ENCODE measurements at places on chromosomes 7 and 10.
A peak's percentile ranks its signal among the peaks of the same experiment; 100 is the strongest.

DNA sequence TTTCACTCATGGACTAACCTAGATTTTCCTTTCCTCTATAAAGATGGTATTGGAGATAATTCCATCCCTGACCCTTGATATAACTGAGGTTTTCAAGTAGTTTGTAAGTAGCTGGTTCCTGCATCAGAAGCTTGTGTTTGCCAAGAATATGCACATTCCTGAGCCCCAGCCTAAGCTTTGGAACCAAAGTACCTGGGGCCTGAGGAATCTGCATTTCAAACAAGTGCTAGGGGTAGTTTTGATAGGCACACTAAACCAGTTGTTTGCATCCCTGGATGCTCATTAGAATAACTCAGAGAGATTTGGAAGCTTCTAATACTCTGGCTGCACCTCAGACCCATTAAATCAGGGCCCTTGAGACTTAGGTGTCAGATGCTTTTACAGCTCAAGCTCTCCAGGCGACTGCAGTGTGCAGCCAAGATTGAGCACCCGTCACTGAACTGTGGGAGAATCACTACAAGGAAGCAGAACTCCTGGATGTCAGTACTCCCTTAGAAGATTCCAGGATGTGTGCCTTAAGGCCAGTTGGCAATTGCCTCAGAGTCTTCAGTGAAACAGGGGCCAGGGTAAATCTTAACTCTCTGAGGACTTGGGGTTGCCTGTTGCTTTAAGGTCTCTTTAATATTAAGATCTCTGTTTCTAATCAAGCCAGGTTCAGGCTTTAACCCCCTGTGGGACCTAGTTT lies 565.0 kb downstream of the REEP3 start:
- DNase-seq = no peak

DNA sequence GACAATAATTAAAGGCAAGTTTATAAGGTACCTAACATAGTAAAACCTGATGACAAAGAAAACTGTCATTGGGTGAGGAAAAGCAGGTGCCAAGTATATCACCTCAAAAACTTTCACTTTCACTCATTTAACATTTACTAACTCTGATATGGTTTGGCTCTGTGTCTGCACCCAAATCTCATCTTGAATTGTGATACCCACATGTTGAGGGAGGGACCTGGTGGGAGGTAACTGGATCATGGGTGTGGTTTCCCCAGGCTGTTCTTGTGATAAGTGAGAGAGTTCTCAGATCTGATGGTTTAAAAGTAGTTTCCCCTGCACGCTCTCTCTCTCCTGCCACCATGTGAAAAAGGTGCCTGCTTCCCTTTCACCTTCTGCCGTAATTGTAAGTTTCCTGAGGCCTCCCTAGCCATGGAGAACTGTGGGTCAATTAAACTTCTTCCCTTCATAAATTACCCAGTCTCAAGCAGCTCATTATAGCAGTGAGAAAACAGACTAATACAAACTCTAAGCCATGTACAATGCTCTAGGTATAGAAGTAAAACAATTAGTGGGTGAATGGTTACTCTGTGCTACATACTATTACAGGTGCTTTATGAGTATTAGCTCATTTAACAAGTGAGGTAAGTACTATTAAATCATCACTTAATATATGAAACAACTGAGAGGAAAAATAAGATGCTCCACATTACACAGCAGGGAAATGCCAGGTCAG lies 199.0 kb downstream of the CHCHD3 start:
- DNase-seq = no peak

- DNase-seq = no peak
Measured at GRCh38 chr7:146772601-146773000, 656.0 kb downstream of the CNTNAP2 start.

DNA sequence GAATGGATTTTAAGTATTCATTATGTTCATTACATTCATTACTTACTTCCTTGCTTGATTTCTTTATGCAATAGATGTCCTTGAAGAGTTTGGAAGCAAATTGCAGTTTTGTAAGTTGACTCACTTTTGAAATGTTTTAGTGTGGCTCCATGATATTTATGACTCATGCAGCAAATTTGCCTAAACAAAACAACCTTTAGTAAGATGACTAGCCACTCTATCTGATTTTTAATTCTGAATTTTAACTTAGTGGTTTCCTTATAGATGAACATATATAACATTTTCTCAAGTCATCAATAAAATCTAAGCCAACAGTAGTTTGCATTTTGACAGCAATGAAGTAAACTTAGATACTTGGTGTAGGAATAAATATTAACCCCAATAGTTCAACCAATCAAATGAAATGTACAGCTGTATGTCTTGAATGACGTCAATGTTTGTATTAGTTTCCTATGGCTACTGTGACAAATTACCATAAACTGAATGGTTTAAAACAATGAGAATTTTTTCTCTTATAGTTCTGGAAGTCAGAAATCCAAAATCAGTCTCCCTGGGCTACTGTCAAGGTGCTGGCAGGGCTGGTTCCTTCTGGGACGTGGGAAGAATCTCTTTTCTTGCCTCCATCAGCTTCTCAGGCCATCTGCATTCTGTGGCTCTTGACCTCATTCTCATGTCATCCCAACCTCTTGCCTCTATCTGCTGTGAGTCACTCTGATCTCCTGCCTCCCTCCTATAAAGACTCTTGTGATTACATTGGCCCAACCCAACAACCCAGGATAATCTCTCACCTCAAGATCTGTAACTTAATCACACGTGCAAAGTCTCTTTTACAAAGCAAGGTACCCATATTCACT lies 73.4 kb downstream of the AHR start:
- peak; percentile 91 for DNase-seq

GRCh38 chr10:88592906-88593305 lies 6.3 kb downstream of the LIPJ start:
- DNase-seq = no peak

DNA sequence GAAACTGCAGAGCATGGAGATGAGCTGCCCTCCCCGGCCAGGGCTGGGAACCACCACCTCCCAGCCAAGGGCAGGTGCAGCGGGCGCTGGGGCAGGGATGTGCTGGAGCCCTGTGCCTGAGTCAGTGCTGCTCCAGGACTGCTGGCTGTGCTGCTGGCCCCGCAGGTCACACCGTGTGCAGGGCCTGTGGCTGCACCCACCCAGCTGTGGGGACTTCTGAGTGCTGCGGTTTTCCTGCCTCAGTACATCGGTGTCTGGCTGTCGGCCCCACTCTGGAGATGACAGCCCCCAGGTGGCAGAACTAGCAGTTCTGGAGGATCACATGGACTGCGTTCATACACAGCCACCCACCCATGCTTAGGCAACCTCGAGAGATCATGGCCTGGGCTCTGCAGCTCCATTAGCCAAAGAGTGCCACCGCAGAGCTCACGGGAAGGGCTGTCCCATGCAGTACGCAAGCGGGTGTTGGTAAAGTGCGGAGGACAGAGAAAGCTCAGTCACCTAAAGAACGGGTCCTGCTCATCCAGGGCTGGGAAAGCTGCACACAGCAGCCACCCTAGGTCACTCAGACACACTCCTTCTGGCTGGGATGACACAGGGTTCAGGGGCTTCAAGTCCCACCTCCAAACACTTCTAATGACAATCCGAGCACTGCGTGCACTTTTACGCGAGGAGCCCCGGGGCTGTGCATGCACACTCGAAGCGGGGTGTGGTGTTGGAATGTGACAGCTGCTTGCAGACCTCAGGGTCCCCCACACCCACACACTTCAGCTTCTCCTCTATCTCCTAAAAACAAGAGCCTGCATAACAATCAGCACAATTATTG lies 198.1 kb upstream of the PPP2R2D start:
- no peak for DNase-seq

DNA sequence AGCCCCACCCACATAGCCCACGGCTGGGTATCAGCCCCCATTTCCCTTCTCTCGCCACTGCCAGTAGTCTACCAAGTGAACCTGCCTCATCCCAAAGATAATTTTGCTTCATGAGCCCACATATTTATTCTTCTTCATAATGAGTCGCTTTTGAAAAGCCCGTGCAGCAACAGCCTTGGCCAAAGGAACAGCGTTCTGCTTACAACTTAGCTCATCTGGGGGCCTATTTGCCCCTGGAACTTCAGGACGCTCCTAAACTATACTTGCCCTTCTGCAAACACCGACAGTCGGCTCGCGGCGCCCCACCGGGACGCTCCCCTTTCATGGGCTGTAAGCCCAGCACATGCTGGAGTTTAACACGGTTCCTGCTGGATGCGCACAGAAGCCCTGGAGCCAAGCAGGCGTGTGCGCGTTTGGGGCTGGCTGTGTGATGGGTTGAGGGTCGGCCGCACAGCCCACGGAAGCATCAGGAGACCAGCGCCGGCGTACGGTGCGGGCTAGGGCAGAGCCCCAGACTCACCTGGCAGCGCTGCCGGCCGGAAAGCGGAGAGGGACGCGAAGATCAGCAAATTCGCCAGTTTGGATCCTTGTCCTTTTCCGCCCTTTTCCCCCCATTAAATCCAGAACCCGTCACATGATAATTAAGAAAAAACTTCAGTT lies 370 bp downstream of the TMEM60 start:
- DNase-seq = no peak

GRCh38 chr10:80760914-80761371 lies 223.2 kb downstream of the SH2D4B start:
- no peak for DNase-seq

DNA sequence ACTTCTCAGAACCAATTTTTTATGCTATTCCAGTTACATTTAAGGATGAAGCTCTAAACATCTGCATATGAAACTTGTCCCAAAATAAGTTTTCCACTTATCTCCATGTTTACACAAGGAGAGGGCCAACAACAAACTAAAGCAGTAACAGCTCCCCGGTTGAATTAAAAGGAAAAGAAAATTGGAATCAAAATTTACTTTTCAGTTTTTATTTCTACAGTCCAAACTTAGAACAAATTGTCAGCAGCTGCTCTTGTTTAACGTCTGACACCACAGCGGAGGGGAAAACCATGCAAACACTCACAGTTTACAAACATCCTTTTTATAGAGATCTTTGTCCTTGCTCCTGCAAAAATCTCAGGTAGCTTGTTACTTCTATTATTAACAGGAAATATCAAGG lies 101.3 kb downstream of the COL28A1 start:
- DNase-seq = no peak

- no peak for DNase-seq
Measured at GRCh38 chr10:61961278-61961677, 59.8 kb downstream of the ARID5B start.

GRCh38 chr7:151077705-151078232 lies 2.8 kb downstream of the FASTK start:
- no peak for DNase-seq

DNA sequence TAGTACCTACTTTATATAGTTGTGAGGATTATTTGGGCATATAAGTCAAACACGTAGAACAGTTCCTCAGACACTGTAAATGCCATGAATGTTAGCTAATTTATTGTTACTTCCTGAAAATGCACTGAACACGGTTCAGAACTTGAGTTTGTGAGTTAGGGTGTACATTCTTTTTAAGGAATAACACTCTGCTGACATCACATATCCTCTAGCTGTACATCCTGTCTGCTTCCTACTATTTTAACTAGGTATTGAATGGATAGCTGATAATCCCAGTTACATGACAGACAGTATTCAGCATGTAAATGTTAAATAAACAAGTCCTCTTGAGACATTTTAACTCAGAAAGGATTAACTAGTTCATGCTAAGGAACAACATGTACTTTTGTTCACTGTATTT lies 16.0 kb downstream of the SAMD8 start:
- DNase-seq = no peak

DNA sequence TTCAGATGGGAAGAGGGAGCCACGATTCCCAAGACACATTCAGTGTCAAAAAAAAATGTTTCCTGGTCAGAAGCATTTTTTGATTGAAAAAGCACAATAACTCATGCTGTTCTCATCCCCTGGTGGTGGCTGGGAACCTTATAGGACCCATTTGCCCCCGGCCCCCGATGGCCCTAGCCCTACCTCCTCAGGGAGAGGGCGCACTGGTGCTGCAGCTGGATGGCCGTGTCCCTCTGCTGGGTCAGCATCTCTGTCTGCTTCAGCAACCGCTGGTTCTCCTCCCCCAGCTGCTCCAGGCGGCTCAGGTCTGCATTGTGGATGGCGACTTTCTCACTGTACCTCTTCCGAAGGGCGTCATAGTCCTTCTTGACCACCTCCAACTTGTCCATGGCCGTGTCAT lies 83.3 kb downstream of the DLG5 start:
- no peak for DNase-seq

- DNase-seq = no peak
Measured at GRCh38 chr10:45624724-45625123, 47.8 kb downstream of the ZFAND4 start.

GRCh38 chr10:48382982-48383381 lies 76.5 kb downstream of the MAPK8 start:
- DNase-seq = no peak

DNA sequence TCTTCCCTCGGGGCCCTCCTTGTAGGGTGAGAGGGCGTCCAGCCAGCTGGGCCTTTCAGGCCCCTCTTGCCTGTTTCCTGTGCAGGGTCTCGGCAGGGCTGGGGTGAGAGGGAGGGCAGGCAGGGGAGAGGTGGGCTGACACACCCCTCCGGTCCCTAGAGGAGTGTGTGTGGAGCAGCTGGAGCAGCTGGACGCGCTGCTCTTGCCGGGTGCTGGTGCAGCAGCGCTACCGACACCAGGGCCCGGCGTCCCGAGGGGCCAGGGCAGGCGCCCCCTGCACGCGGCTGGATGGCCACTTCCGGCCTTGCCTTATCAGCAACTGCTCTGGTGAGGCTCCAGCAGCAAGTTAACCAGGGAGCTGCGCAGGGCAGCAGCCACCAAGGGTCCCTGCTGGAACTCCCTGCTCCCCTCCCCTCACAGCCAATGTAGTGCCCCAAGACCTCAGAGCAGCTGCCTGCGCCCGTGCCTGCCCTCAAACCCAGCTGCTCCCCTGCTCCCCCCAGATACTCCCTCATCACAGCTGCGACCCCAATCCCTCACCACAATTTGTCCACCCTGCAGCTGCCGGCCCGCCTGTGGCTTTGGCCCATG lies 15.7 kb upstream of the ZNF862 start:
- DNase-seq = no peak

GRCh38 chr10:30804478-30805055 lies 175.0 kb upstream of the LYZL2 start:
- no peak for DNase-seq

DNA sequence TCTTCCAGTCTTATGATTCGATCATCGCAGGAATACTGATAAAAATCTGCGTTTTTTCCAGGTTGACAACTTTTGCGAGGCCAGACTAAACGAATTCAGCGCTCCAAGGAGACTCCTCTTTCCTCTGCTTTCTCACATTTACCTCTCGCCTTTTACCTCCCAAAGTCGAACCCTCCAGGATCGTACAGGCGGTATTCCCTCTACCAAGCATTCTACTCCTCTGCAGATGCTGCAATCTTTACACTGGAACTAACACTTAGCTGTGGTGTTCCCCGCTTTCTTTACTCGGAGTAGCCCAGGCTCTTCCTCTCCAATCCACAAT lies 449 bp downstream of the NUDT5 start:
- DNase-seq = no peak

DNA sequence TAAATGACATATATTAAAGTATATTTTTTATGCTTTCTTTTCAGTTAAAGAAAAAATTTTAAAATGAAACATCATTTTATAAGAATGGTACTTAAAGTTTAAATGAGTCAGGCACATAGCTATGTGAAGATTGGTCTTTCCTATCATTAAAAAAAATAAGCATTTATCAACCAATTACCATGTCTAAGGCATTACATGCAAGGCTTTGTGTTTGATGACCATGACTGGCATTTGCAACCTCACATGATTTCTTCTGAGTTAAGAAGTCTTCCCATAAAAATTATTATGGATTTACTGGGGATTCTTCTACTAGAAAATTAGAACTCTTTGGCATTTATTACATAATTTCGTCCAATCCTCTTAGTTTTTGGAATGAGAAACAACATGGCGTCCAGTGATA lies 776.1 kb downstream of the MAGI2 start:
- no peak for DNase-seq

GRCh38 chr7:125834421-125834820 lies 904.8 kb upstream of the POT1 start:
- no peak for DNase-seq

All from retinal pigment epithelial cell (primary cell).